ENCODE measurements at places on chromosomes 16 and 17.
A peak's percentile ranks its signal among the peaks of the same experiment; 100 is the strongest.

GRCh38 chr16:6125483-6126259 lies 1028.1 kb upstream of the EEF2KMT start:
- no peak for DNase-seq

GRCh38 chr17:37643869-37644268 lies 623 bp upstream of the DDX52 start:
- no peak for DNase-seq

DNA sequence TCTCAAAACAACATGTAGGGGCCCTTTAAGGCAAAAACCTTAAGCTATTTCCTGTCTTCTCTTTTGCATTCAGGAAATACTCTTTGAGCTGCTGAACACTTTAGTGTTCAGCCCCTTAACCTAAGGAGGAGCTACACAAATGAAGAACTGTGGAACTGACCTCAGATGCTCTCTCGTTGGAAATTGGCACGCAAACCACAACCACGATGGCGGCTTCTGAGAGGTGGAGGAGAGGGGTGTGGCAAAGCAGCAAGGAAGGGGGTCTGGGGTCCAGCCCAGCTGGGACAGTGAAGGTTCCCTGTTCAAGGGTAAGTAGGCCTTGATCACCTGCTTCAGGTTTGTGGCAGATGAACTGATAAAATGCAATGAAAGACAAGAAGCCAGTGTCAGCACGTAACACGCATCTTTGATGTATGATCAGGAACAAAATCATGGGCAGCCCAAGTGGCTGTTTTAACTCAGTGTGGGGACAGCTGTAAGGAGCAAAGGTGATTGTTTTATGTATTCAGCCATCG lies 291.6 kb upstream of the TNRC6C start:
- peak; percentile 33 for DNase-seq

DNA sequence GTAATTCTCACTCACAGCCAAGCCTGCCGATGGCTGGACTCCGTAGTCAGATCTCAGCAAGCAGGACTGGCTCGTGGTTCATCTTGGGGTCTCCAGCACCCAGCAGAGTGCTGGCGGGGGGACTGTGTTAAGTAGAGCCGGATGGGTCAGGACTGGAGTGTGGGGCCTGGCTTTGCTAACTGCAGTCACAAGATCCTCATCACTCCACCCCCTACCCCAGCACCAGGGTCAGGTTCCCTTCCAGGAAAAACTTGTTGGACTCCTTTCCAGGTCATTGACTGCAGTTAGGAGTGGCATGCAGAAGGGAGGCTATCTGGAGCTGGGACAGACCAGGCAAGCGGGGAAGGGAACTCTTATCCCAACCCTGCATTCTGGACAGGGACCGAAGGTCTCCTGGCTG lies 6.0 kb downstream of the CIITA start:
- DNase-seq: no peak

DNA sequence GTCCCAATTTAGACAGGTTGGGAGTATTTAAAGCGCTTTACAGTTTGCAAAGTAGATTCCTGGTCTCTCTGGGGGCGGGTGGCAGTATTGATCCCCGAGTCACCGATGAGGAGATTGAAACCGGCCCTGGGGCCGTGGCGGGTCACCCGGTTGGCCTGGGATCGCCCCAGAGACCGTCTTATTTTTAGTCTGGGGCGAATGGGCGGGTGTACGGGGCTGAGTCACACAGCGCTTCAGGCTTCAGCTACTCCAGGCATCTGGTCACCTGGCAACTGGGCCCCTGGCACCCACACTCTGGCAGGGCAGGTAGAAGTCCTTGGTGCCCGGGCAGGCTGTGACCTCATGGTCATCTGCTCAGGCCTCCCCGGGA lies 669 bp downstream of the MIEF2 start:
- no peak for DNase-seq

DNA sequence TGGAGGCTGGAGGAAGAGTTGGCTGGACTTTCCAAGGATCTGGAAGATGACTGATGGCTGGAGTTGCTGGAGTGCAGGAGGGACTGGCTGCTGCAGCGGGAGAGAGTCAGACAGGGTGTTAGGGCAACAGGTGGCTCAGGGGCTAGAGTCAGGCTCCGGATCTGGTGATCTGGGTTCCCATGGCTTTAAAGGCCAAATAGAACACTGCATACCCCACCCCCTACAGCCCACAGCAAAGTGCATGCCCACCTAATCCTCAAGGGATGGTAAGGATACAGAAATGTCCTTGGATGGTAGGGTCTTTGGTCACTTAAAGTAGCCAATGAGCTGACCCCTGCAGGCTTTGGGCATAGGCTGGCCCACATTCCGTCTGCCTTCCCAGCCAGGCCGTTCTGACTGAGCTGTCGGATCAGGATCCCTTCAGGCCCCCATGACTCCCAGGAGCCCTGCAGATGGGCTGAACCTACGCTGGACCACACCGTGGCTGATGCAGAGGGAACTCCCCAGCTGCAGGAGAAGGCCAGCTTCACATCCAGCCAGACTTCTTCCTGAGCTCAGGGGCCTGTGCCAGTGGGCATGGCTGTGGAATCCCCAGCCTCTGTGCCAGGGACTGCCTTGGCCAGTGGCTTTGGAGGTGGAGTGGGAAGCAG lies 13.9 kb downstream of the TNS4 start:
- no peak for DNase-seq

- no peak for DNase-seq
Observed at GRCh38 chr17:50834429-50835300, 721 bp upstream of the WFIKKN2 start.

DNA sequence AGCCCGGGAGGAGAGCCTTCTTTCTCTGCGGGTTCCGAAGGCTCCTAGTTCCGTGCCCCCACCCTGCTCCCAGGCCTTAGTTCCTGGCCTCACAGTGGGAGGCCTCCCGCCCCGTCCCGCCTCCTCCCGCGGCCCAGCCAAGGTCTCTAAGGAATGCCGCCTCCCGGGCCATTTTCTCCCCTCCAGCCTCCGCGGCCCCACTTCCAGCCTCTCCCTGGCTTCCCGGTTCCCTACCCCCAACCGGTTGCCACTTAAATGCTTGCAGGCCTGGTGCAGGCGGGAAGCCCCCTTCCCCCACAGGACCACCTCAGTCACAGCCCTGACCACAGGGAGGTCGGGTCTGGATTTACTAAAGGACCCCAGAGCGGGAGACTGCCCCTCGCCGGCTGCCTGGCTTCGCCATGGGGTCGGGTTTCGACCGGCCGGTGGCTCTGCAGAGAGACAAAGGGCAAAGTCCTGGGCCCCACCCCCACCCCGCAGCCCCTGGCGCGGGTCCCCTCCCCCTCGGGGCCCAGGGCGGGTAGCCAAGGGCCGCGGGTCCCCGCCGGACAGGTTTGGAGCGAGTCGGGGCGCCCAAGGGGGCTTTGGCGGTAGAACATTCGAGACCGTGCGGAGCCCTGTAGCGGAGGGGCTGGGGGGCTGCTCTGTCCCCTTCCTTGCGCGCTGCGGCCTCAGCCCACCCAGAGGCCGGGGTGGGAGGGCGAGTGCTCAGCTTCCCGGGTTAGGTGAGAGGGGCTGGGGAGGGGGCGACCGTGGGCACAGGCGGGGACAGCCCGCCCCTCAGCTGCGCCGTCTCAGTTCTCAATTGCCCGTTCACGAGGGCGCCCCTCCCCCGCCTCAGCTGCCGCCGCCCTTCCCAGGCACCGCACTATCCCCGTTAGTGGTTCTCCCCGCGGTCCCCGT lies 16.4 kb downstream of the IGF2BP1 start:
- DNase-seq: no peak

DNA sequence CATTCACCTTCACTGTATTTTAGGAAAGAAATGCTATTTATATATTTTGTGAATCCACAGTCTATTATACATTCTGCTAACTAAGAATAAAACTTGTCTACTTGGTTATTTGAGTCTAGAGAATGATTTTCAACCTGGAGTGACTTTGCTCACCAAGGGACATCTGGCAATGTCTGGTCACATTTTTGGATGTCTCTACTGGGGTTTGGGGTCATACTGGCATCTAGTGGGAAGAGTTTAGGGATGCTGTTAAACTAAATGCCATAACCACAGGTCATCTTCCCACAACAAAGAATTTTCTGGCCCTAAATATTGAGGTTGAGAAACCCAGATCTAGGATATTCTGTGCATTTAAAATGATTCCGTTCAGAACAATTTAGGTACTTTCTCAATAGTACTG lies 26.0 kb downstream of the KCNJ16 start:
- no peak for DNase-seq

DNA sequence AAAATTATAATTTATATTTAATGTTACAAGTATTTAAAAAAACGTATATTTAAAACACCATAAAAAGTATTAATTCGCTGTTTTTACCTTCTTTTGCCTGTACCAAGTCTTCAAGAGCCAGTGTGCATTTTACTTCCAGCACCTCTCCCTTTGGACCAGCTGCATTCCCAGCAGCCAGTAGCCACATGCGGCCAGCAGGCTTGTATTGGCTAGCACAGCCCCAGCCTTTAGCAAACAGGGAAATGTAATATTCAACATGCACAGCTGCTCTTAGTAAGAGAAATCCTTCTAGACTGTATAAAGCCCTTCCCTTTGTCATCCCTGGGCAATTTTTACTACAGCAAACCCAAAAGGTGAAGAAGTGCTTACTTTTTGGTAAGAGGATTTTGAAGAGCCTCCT lies 6.6 kb downstream of the DHODH start:
- no peak for DNase-seq

All from activated CD4-positive, alpha-beta T cell treated with anti-CD3 and anti-CD28 coated beads, Interleukin-2, amount 50 U/mL, for 24 hours (primary cell).